ENCODE measurements at places on chromosomes 1 and 21. TPM values are rescaled to one million over a fixed set of nuclear protein-coding genes. Genes with fewer than 3 reads are reported as not detected.

DNA sequence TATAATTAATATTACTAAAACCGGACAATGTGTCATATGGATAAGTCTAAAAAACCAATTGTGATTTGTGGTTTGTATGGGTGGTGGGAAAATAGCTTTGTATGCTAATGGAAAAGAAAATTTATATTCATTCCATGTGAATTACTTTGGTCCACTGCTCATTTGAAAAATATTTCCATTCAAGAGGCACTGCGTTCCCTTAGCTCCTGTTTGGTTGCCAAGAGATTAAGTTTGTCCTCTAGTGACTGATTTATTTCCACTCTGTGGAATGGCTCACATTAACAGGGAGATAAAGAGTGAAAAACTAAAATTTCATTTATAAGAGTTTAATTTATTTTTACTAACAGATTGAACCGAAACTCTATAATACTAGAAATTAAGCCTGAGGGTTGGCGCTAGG lies 744.1 kb upstream of the CHRM3 start:
- no peak for DNase-seq
- no peak overlapping the region for H3K4me3 ChIP-seq
- H3K36me3 ChIP-seq: no peaks in the 10 kb centered on the region
- H3K27ac ChIP-seq: no peak overlapping the region

- no peaks in the 10 kb centered on the region for H3K36me3 ChIP-seq
- H3K27me3 ChIP-seq: no peaks in the 10 kb centered on the region
- H3K4me3 ChIP-seq: no peak overlapping the region
- H3K27ac ChIP-seq: no peak overlapping the region
- no peak for DNase-seq
Measured at GRCh38 chr1:91311672-91312071, 93.0 kb downstream of the HFM1 start.

GRCh38 chr21:41706678-41707077 lies 60.2 kb downstream of the RIPK4 start:
- no peaks in the 10 kb centered on the region for H3K4me1 ChIP-seq
- peaks cover 9% of the 10 kb centered on the region for H3K27me3 ChIP-seq
- DNase-seq: no peak
- H3K27ac ChIP-seq: no peak overlapping the region

DNA sequence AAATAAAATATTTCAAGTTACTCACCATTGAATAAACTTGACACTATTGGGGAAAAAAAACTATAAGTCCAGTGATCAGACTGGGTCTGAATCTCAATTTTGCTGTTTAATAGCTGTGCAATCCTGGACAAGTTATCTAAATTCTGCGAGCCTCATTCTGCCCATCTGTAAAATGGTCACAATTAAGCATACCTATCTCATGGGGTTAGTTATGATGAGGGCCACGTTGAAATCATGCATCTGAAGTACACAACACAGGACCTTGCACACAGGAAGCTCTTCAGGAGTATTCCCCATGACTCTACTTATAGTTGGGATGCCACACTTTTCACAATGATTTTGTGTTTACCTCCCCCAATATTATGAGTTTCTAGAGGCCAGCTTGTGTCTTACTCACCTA lies 3.8 kb upstream of the HTR1D start:
- H3K27ac ChIP-seq: no peak overlapping the region
- H3K27me3 ChIP-seq: peaks cover 26% of the 10 kb centered on the region
- H3K4me3 ChIP-seq: no peak overlapping the region
- peaks cover 7% of the 10 kb centered on the region for H3K4me1 ChIP-seq
- DNase-seq: no peak

DNA sequence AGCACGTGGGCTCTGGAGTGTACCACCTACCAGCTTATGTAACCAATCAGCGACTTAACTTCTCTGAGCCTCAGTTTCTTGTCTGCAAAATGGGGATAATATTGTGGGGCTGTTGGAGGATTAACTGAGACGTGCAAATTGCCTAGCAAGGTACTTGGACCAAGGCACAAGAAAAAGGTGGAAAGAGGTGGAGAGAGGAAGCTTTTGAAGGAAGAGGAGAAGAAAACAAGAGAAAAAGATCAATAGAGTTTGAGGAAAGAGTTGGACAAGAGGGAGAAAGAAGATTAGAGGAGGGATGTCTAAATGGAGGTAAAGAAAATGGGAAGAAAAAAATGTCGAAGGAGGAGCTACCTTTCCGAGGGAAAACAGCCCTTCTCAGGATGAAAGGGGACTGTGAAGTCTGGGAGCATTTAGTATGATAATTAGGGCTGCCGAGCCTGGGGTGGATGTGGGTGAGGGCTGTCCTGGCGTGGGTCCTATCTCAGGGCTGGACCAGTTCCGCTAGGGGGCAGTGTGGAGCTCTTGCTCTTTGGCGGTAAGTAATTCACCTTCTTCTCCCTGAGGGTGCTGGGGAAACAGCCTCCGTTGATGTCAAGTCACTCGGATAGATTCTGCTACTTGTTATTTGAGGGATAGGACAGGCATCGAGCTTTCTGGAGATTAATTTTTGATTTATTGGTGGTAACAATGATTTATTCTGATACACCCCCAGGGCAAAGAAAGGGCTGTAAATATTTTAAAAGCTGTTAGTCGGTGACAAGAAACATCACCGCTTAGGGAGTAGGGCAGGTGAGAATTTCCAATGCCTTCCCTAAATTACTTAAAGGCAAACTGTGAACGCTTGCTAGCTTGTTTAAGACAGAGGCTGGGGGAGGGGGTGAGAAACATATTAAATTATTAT lies 79.0 kb upstream of the NFASC start:
- H3K27ac ChIP-seq: no peak overlapping the region
- H3K36me3 ChIP-seq: no peaks in the 10 kb centered on the region
- no peak overlapping the region for H3K4me3 ChIP-seq
- peaks cover 16% of the 10 kb centered on the region for H3K27me3 ChIP-seq
- DNase-seq: peak; percentile 49
- H3K4me1 ChIP-seq: no peaks in the 10 kb centered on the region

DNA sequence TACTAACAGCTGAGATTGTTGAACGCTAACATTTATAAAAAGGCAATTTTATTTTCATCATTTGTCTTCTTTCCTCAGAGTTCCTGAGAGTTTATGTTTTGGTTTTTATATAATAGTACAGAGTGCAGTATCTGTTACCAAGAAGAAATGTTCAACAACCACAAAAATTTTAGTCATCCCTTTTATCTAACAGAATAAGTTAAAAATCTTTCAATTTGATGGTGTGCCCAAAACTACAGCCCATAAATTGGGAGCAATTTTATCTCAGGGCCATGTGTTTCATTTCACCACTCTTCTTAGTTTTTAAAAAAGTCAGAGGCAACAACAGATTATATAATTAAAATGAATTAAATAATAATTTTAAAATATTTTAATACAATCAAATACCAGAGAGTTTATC lies 37.1 kb downstream of the NEXN start:
- H3K4me3 ChIP-seq: no peak overlapping the region
- no peaks in the 10 kb centered on the region for H3K36me3 ChIP-seq

DNA sequence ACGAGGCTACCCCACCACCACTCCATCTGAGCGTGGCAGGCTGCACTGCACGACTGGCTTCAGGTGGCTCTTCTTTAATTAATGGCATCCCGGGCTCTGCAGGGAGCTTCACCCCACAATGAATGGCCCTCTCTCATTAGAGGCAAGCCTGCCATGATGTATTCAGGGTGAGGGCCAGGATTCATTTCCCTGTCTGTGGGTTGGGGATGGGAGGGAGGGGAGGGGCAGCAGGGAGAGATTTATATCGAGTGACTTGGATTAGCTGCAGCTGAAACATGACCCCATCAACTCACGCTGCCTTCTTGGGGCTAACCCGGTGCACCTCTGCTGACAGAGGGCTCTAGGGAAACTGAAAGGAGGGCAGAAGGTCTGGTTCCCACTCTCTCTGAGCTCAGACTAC lies 54.2 kb downstream of the ERI3 start:
- H3K4me3 ChIP-seq: no peak overlapping the region
- H3K4me1 ChIP-seq: peaks cover 10% of the 10 kb centered on the region
- no peaks in the 10 kb centered on the region for H3K27me3 ChIP-seq
- no peak for DNase-seq

- peaks cover 14% of the 10 kb centered on the region for H3K4me1 ChIP-seq
- DNase-seq: no peak
- H3K27ac ChIP-seq: no peak overlapping the region
- no peak overlapping the region for H3K4me3 ChIP-seq
- peaks cover 12% of the 10 kb centered on the region for H3K27me3 ChIP-seq
Measured at GRCh38 chr1:219927298-219927955, 930 bp downstream of the SLC30A10 start.

DNA sequence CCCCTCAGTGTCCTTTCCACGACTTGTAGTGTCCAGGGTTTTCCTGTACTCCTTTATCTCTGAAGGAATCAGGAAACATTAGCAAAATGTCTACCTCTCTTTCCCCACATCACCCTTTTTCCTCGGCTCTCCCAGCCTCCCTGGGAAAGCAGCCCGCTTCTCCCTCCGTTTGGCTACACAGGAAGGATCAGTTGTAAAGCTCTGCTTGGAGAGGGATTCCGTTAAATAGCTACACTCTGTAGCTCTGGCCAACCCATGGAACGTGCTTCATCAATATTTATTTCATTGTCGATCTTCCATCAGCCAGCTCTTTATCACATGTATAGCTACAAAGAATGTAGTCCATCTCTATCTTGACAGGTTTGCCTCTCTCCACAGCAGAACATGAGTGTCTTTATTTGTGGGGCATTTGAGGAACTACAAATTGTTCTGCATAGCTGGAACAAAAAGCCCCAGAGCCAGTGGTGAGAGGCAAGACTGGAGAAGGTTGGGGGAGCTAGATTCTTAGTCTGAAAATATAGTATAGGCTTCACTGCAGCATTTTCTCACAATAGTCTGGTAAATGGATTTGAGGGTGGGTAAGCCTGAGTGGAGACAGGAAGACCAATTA lies 191.8 kb downstream of the SLC35F3 start:
- H3K27ac ChIP-seq: no peak overlapping the region
- no peak for DNase-seq
- no peaks in the 10 kb centered on the region for H3K4me1 ChIP-seq
- peaks cover 4% of the 10 kb centered on the region for H3K27me3 ChIP-seq
- H3K36me3 ChIP-seq: no peaks in the 10 kb centered on the region

The KIF14 gene
- 0.16 TPM for polyA plus RNA-seq

The RIT1 gene
- 29.0 TPM for polyA plus RNA-seq

The CERS2 gene
- 200 TPM for polyA plus RNA-seq

The DNM3 gene
- polyA plus RNA-seq: 0.52 TPM

The C1orf174 gene
- 27.1 TPM for polyA plus RNA-seq

The DUSP10 gene
- polyA plus RNA-seq: 10.7 TPM

The INSRR gene
- not detected for polyA plus RNA-seq
